Activated T-cell treated with anti-CD3 and anti-CD28 coated beads for 4 hours (primary cell): ENCODE measurements at places on chromosomes 3 and 15.
A peak's percentile ranks its signal among the peaks of the same experiment; 100 is the strongest.

- DNase-seq: peak; percentile 61
These were observed 506 bp upstream of the ATP1B3 start for GRCh38 chr3:141875893-141876380.

- no peak for DNase-seq
These were observed 64.7 kb downstream of the UBE3A start for GRCh38 chr15:25374143-25374542.

DNA sequence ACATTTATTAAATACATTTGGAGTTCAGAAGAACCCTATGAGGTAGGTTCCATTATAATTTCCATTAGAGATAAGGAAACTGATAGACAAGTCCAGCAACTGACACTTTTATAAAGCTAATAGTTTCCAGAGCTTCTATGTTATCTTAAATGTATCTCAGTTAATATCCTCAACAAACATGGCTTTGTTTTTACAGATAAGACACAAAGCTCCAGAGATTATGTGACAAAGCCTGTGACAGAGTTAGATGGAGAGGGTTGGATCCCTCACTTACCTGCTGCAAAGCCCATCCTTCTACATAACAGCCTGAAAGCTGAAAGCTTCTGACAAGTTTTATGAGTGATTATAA lies 473 bp upstream of the COMMD2 start:
- DNase-seq: no peak

- no peak for DNase-seq
These were observed 203.3 kb downstream of the FEZF2 start for GRCh38 chr3:62169906-62170660.

DNA sequence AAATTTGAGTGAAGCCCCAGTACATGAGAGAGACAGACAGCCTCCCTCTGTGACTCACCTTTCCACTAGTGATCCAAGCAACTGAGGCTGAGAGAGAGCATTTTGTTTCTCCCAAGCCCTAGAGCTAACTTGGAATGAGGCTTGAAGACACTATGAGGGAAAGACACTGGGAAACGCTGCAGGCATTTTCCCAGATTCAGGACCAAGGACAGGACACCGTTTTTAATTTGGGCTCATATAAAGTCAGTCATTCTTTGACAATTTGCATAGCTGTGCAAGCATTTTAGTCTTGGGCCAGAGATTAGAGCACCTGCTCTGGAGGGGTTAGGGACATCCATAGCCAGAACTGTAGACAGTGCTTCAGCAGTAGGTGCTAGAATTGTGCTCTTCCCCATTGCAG lies 249.0 kb downstream of the AGBL1 start:
- DNase-seq: no peak

DNA sequence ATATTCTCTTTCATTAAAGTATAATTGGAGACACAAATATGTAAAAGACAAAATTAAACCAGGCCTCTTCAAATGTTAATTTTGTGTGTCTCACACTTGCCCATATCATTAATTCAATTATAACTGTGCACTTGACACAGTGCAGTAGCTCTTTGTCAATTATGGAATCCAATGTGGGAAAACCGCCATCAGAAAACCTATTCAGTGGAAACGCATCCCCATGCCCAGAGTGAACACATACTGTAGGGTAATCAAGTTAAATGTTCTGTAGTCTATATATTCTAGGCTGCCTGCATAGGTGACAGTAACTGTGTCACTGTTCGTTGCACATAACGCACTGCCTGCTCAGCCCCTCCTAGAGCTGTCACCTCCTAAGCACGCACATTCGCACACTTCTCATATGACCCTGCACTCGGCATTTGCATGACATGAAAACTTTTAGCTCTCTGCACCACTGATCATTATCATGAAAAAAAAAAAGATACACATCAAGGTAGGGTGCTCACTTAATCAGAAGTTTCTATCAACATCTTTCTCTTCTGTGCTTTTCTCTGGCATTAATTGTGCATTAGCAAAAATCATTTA lies 63.2 kb downstream of the MEIS2 start:
- no peak for DNase-seq

DNA sequence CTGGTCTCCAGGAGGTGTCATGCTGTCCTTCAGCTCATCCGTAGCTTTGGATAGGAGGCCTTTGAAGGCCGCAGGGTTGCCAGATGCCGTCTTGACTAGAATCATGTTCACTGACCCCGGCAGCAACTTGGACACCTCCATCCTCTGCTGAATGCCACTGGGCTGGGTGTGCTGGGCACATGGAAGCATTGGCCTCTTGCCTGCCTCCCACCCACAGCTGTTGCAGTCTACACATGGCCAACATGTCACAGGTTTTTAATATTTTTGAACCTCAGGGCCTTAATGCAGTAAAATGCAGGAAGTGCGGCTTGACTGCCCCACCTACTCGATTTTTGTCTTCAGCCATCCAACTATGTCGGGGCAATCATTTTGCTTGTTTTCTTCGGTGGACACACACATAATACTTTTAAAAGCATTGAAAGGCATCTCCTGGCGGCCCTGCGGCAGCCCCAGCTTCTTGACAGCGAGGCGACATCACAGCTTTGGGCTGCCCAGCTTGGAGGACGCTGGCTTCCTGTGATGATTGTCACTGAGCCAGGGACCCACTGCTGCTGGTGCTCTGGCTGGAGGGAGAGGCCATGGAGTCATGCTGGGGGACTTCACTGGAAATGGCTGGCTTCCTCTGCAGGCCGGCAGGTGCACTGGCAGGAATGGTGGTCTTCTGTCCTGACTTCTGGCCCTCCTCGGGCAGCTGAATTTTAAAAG lies 31.6 kb upstream of the ACAD9 start:
- DNase-seq: no peak

DNA sequence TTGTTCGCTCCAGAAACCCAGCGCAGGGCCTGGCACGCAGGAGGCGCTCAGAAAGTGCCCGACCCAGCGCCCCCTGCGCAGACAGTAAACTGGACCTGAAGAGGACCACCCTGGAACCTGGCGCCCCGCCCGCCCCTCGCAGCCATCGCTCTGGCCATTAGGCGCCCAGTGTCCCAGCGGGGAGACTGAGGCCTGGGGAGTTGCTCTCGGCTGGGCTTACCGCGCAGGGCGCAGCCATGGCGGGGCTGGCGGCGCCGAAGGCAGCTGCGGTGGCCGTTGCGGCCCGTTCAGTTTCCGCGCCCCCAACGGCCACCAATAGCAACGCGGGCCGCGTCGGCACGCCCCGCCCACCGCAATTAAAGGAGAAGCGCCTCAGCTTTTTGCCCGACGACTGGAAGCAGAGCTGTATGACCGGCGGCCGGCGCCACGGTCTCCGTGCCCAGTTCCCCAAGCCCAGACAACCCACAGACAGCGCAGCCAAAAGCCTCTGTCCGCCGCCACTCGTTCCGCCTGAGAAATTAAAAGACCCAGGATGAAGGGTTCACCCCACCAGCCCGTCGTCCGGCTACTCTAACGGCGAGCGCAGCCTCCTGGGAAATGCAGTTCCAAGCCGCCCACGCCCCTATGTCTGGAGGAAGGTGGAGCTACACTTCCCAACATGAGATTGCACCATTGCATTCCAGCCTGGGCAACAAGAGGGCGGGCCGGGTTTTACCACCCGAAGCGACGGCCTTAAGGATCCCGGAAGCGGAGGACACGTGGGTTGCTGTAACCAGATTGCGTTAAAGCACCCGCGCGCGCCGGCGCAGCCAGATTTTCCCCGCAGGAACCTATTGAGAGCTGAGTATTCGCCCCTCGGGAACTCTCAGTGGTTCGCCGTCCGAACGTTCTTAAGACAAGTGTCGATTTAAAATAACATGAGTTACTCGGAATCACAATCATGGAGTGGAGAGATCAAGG lies at the start of gene POC1A:
TSS of gene POC1A (minus strand) at position 289 of the 960 bp plus-strand sequence. CDS start at position 238, 51 bp downstream.
- DNase-seq: peak; percentile 78

- DNase-seq: no peak
These were observed 13.9 kb downstream of the CHST13 start for GRCh38 chr3:126537730-126538281.
